Stimulated activated CD4-positive, alpha-beta T cell treated with anti-CD3 and anti-CD28 coated beads, Interleukin-4, amount 100 ng/mL, for 24 hours (primary cell): ENCODE measurements at places on chromosomes 16 and 17.

GRCh38 chr17:81428121-81428515 lies 32.9 kb downstream of the BAHCC1 start:
- DNase-seq, result no peak

DNA sequence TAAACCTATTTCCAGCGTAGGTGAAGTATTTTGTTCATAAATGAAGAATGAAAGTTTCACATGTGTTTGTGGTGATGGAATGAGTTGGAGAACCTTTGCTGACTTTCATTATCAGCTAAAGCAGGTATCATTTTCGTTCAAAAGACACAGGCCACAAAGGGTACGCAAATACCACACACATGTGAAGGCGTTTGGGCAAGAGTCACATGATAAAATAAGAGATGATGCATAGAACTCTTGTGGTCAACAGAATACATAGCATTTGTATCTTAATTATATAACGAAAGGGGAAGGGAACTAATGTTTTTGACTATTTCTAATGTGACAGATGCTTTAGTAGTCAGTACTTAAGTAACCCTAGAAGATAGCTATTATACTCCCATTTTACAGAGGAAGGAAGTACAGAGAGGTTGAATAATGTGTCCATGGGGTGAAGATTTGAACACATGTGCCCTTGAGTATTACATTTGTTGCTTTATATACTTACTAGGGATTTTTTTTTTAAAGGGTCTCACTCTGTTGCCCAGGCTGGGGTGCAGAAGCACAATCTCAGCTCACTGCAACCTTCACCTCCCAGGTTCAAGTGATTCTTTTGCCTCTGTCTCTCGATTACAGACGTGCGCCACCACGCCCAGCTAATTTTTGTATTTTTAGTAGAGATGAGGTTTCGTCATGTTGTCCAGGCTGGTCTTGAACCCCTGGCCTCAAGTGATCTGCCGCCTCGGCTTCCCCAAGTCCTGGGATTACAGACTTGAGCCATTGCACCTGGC lies 4.8 kb downstream of the RPA1 start:
- peak; percentile 58 for DNase-seq

DNA sequence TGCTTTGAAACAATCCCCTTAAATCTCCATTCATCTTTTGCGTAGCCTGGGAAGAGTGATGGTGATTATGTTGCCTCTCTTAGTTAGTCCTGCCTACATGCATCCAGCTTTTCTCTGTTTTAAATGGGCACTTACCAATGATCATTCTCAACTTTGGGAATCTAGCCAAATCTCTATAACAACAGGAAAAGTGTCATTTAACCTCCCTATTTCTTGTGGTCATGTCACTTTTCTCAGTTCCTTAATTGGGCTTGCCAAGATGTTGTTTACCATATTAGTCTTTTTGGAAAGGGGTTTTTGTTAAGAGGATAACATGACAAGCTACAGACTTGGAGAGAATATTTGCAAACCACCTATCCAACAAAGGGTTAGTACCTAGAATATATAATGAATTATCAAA lies 15.6 kb upstream of the CLEC10A start:
- no peak for DNase-seq

DNA sequence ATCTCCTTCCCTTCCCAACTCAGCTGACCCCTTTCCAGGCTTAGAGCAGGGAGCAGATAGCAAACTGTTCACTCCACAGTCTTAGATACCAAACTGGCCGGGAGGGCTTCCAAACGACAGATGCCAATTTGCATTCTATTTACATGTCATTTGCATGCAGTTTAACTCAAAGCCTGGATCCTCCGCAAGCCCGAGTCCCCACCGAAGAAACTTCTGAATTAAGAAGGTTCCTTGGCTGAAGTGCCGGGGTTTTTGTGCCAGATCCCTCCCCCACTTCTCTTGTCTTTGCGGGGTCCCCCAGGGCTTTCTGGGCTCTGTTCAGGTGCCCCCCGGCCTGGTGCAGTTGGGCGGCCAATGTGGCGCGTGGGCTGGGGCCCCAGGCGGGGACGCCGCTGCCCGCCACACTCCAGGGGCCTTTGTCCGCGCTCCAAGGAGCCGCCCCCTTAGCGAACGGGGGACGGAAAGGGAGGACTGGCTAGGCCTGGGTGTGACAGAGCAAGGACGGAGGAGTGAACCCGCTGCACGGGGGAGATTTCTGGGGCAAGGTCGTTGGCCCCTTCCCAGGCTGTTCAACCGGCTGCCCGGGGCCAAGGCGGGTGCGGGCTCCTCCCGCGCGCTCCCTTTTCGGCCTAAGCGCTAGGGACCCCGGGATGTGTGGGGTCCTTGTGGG lies 1.2 kb downstream of the GPRC5B start:
- no peak for DNase-seq

DNA sequence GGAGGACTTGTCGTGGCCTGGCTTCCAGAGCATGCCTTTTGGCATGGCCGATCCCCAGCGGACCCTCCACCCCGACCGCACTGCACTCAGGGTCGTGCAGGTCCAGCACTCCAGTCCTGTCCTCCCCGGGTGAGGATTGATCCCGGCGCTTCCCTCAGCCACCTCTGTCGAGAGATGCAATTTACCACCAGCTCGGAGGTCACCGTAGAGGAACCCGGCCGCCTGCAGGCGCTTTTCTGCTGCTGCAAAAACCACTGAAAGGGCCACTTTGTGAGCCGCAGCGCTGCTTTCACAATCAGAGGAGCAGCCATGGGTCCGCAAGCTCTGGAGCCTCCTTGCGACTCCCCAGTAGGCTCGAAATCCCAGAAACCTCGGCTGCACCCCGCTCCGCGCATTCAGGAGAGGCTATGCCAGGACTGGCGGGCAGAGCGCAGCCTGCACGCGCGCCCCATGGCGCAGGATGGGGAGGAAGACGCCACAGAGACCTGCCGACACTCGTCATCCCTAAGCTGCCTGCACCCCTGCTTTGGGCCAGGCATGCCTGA lies 134.2 kb downstream of the HS3ST2 start:
- DNase-seq, result no peak

- DNase-seq, result no peak
These were observed 88.6 kb downstream of the STXBP4 start for GRCh38 chr17:55057184-55057583.

GRCh38 chr16:90026135-90026534 lies 6.9 kb upstream of the DBNDD1 start:
- DNase-seq, result no peak

- peak; percentile 80 for DNase-seq
These were observed 8.2 kb downstream of the SYNGR2 start for GRCh38 chr17:78176548-78177025.

DNA sequence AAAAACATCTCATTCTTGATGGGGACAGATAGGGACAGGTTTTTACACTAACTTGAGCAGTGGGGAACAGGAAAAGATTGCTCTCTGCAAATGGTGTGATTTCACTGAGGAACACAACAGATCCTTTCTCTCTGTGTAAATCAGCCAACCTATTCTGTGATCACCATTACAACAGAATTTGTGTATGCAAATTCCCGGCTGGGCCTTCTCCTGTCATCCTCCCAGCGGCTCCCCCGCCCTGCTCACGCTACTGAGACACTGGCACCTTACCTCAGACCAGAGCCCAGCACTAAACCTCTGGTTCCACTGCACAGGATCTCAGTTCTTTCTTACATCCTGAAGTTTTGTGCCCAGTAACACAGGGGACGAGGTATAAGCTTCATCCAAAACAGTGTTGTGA lies 97.0 kb upstream of the FA2H start:
- DNase-seq, result no peak

- DNase-seq, result no peak
These were observed 218.5 kb upstream of the GSE1 start for GRCh38 chr16:85394456-85395206.

DNA sequence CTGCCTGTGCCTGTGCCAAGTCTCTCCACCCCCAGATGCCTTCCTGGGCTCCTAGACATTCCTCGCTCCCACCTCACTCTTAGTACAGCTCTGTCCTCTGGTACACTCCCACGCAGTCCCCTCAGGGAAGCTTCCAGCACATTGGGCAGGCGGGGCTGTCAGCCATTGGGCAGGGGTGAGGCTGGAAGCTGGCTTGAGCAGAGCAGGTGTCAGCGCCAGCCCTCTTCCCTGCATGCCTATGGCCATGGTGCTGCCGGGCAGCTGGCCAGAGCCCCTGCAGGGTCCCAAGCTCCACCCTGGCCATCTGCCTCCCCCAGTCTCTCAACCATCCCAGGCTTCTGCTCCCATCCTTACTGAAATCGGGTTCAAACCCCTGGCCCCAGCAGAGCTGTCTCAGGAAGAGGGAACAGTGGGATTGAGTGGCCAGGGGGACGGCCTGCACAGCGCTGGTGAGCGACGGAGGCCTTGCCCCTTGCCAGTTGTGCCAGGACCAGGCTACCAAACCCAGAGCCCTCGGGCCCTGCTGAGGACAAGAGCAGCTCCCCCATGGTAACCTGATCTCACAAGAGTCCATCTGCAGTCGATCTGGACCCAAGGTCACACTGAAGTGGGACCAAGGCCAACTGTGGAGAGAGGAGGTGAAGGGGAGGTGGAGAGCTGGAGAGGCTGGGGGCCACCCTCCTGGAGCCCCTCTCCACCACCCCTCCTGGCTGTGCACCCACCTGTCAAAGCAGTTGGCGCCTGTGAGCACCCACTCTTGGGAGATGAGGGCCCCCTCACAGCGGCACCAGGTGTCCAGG lies 2.4 kb upstream of the B9D1 start:
- no peak for DNase-seq

GRCh38 chr16:1027501-1027815 lies 45.1 kb upstream of the SSTR5 start:
- no peak for DNase-seq

DNA sequence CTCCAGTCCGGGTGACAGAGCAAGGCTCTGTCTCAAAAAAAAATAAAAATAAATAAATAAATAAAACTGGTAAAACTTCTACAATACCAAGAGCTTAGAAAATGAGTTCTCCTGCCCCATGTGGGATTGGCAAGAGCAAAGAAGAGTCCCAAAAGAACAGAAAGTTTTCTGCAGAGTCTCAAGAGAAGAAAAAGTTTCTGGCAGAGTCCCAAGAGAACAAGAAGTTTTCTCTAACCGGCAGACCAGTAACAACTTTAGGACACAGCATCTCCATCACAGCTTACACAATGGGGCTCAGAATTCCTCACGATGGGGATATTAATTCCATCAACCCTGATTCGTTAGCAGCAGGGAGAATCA lies 1.1 kb downstream of the SLC39A11 start:
- no peak for DNase-seq

DNA sequence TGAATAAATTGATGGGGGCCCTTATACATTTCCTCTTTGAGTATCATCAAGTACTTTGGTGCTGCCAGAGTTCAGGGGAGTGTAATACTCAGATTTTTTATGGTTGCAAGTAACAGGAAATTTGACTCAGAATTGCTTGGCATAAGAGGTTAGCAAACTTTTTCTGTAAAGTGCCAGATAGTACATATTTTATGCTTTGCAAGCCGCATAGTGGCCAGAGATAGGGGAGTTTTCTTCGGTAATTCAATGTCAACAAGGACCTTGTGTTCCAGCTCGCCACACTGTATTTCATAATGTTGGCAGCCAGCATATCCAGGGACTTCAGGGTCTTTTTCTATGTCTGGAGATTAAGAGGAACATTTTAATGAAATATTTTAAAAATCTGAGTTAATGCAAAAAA lies 51.0 kb upstream of the MARCHF10 start:
- DNase-seq, result no peak

DNA sequence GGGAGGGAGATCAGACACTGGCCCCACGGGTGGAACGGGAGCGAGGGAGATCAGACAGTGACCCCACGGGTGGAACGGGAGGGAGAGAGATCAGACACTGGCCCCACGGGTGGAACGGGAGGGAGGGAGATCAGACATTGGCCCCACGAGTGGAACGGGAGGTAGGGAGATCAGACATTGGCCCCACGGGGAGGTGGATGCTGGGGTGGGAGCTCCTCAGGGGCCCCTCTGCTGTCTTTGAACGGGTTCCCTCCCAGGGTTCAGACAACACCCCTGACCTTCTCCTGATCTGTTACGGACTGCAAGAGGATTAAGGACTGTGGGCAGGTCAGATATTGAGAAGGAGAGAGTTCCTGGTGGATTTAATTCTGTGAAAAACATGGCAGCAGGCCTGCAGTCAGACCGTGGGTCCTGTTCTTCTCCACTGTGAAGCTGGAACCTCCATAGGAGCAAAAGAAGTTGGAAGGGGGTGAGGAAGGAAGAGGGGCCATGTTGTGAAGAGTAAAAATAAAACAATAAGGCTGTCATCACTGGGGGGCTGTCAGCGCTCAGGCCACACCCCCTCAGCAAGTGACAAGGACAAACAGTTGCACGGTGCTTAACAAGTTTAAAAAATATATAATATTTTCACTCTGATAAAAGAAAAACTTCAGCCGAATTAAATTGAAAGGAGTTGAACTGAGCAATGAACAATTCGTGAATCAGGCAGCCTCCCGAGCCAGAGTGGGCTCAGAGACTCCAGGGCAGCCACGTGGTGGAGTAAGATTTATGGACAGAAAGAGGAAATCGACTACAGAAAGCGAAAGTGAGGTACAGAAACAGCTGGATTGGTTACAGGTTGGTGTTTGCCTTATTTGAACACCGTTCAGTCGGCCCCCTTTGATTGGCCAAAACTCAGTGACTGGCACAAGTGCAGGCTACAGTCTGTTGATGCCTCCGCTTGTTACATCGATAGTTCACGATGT lies 348.7 kb upstream of the TNRC6C start:
- peak; percentile 67 for DNase-seq

DNA sequence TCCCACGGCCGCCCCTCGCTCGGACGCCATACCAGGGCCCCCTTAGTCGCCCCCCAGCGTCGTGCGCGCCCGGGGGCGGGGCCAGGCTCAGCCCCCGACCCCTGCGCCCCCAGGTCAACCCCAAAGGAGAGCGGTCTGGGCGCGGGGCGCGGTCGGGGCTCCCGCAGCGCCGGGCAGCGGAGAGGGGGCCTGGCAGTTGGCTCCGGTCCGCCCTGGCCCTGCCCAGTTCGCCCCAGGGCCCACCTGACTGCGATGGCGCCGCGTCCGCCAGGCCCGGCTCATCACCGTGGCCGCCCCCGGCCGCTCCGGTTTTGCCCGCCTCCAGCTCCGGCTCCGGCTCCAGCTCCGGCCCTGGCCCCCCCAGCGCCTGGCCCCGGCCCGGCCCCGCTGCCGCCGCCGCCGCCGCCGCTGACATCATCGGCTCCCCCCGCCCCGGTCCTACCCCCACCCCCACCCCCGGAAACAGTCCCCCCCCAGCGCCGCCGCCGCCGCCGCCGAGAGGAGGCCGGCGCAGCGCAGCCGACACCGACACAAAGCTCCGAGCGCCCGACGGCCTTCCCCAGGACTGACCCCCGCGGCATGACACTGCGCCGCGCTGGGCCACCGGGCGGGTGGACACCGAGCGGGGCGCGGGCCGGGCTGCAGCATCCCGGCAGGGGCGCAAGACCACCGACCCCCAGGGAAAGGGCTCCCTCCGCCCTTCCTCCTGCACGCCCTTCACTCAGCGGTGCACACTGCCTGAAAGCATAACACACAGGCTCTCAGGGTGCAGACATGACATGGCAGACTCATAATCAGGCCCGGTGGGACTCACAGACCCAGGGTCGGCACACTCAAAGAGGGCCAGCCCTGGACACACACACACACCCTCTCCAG lies at the start of gene ZBTB4:
Gene ZBTB4 (minus strand): TSS at position 419 of the 876 bp plus-strand sequence. CDS start 12,830 bp downstream, outside the sequence.
- DNase-seq, result peak; percentile 58

- DNase-seq, result no peak
These were observed 5.0 kb upstream of the CDYL2 start for GRCh38 chr16:80809366-80809765.
